ENCODE measurements at places on chromosomes 12 and 14. TPM values are rescaled to one million over a fixed set of nuclear protein-coding genes. Genes with fewer than 3 reads are reported as not detected.
A peak's percentile ranks its signal among the peaks of the same experiment; 100 is the strongest.

DNA sequence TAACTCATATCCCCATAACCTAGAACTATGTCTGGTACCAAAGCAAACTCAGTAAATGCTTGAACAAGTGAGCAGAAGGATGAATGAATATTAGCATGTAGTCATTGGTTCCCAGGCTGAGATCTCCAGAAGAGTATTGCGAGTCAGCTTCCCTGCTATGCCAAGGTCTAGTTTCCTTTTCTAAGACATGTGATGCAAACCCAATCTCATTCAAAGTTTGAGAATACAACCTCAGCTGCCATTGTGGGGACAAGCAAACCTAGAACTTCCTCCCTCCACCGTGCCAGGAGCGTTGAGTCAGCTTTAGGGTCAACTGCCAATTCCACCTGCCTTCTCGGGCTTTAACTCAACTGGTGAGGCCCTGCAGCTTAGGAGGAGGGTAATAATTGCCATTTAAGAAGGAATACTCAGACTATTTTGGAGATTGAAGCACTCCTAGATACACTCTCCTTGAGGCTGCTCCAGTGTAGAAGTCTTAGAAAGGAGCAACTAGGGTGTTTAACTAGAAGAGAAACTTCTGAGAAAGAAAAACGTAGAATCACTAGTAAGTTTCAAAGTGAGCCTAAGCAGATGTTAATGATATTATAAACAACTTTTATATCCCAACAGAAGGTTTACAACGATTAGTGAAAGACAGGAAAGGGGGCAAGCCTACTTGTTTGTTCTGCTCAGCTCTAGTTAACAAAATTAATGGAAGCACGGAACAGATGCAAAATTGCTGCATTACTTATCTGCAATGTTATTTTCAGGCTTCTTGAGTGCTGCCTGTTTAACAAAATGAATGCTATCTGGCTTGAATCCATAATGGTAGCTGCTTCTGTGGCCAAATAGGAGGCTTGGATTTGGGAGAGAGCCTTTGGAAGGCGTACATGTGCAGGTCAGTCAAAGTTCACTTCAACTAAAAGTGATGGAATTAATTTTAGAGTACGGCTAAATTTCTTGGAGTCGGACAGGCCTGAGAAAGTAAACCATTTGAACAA, 96.9 kb downstream of the HELB start:
- DNase-seq = no peak

DNA sequence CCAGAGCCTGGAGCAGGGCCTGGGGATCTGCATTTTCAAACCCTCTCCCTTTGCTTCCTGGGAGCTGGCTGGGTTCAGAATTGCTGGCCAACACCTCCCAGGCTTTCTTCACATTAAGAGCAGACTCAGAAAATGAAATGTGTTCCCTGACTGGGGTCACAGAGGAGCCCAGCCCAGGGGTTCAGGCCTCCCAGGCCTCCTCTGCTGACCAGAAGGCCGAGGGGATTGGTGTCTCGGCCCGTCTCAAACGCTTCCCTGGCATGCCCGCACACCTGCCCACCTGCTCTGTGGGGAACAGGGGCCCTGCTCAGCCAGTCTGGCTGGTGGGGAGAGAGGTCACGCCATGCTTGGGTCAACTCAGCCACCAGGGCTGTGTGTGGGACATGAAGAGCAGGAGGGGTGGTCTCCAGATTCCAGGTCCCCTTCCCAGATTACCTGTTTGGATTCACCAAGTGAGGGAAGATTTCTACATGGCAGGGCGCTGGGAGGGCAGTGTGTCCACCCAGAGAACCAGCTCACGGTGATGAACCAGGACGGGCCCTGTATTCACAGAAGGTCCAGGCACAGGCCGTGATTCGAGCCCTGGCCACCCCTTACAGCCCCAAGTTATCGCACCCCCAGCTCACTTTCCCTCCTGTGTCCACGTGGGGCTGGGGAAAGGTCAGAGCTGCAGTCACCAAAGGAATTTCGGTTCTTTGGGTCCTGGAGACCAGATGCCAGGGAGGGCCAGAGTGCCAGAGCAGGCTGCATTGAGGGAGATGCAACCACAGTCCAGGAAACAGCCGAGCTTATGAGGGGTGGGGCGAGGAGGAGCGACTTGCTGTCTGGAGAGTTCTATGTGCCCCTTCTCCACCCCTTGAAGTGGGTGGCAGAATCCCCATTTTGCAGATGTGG, 55.2 kb upstream of the RIN3 start:
- DNase-seq = no peak

GRCh38 chr12:50074936-50075807, 10.0 kb upstream of the SMARCD1 start:
- peak; percentile 46 for DNase-seq

GRCh38 chr12:12881151-12881909, 10.0 kb upstream of the GPRC5A start:
- no peak for DNase-seq

DNA sequence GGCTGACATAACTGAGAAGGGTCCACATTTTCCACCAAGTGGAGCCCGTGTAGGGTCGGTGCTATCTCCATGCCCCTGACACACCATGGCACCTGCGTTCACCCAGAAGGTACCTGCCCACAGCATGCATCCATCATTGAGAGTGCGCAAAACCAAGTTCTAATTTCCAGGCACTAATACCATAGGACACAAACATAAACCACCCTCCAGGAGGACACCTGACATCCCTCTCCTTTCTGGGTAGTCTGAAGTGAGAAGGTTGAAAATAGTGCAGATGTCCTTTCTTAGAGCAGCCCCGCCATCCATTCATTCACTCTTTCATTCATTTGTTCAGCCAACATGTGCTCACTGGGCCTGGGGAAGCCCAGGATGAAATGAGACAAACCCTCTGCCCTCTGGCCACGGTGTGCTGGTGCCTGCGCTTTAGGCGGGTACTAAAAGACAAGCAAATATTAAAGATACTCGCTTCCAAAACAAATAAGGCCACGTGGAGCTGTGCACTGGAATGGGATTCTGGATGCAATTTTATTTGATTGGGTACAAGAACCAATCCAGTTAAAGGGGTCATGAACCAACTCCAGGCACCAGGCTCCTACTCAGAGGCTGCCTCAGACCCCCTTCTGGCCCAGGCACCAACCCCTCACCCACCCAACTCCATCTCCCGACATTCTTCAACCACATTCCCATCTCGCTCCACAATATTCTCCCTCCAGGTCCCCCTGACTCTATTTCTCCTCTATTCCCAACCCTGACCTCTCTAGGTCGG, 1.2 kb downstream of the TTC7B start:
- DNase-seq = no peak

GRCh38 chr12:111784953-111785352, 18.2 kb downstream of the ALDH2 start:
- DNase-seq = no peak

DNA sequence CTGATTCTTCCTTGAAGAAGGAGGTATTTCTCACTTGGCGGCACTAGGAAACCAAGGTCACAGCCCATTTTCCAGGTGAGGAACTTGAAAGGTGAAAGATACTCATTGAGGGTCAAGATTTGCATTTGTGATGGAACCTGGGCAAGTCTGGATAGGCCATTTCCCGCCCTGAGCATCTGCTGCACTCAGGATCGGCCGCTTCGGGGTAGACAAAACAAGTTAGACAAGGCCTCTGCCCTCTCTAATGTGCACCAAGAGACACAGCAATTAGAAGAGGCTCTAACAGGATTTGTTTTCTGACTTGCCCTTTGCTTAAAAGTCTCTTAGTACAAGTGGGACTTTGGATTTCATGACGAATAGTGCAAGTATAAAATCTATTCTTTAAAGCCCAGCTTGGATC, 167.2 kb downstream of the KTN1 start:
- no peak for DNase-seq

DNA sequence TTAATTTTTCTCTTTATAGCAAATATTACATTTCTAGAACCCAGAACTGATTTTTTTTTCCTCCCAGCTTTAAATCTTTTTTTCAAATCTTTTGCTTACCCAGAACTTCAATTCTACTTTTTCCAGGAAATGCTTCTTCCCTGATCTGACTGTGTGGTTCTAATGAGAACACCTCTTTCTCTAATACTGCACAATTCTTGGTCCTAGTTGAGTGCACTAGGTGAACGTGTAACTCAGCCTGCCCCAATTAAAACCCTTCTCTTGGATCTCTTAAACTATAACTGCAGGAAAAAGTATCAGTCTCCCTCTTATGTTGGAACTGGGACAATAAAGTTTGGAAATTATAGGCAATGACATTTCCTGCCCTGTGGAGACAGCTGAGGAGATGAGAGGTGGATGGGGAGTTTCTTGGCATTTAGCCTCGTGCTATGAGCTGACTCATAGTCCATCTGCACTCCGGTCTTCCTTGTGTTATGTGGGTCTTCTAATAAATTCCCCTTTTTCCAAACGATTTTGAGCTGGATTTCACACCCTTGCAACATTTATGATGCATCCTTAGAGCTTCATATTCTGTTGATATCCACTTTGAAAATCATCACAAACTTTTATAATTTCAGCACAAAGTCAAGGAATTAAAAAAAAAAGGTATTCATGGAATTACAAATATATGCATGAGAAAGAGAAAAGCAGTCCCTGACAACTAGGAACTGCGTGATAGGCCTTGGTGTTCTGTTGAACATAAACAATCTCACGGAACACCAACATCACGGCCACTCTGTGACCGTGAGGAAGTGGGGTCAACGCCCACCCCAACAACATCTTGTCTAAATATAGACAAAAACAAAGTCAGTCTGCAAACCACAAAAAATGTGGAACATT, 52.4 kb downstream of the BRMS1L start:
- DNase-seq = no peak

DNA sequence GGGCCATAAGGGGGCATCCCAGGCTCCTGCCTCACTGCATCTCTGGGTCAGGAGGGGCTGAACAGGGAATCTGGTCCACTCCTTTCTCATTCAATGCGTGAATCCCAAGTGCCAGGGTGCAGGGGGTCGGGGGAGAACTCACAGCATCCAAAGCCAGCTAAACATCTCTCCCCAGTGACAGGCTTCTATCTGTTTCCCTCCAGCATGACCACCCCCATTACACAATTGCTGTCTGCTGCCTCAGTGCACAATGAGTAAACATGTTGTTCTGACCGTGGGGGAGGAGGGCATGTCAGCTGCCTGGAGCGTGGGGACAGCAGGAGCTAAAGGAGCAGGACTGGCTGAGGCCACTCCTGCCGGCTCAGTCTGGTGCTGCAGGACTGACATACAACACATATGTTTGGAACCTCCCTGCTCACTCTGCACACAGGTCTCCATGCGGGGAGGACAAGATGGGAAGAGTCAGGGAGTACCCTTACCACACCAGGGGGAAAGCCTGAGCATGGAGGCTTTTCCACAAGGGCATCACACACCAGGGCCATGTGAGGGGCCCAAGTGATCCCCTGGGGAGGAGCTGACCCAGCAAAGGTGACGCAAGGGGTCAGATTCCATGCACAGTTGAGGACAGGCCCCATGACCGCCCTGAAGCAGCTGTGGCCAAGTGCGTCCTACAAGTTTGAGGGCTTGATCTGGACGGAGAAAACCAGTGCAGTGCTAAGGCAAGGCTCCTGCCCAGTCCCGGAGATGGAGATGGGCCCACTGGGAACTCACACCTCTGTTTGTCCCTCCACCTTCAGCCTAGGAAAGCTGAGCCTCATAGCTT, 1.4 kb downstream of the TNS2 start:
- DNase-seq = no peak

GRCh38 chr12:62438098-62438692, 28.4 kb upstream of the MON2 start:
- peak; percentile 53 for DNase-seq

- no peak for DNase-seq
Measured at GRCh38 chr12:105378911-105379310, 48.4 kb downstream of the C12orf75 start.

DNA sequence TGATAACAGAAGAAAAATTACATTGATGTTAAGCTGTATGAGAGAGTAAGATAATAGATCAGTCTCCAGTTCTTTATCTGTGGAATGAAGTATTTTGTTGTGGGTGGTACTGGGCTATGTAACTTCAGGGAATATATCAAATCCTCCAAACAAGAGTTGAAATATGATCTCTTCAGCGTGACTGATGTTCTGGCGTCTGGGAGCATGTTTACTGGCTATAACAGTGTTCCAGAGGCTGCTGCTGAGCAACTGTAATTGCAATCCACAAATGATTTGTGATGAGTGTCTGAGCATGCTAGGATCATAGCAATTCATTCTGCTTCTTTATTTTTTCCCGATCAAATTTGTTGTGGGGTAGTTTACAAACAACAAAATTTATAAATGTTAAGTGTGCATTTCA, 18.6 kb upstream of the CCDC198 start:
- DNase-seq = no peak

- DNase-seq = no peak
Measured at GRCh38 chr14:105938055-105938863, 411.9 kb downstream of the TMEM121 start.

DNA sequence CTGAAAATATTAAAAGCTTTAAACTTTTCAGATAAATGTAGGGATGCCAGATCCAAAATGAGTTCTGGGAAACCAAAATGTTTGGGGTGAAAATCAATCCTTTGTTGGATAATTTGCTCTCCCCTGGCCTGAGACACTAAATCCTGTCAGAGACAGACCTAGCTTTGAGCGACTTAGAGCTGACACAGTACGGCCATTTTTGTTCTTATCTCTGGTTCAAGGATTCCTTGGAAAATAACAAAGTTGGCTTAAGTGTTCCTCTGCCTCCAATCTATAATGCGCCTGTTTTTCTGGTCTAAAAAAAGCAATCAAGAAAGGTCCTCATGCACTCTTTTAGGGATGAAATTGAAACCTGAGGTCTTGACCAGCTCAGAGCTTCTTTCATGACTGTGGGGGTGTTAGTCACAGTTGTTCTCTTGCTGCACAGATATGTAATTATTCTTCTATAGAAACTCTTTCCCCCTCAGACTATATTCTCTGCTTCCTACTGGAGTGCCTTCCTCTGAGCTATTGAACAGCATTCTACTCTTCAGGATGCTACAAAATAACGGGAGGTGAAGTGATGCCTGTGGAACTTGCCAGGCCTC, 52.3 kb upstream of the EGLN3 start:
- no peak for DNase-seq

PPP1R36 gene
- total RNA-seq = not detected

ADGRD1 gene
- total RNA-seq = not detected

EPYC gene
- not detected for total RNA-seq

RAB15 gene
- total RNA-seq = 4.3 TPM

KERA gene
- total RNA-seq = not detected

KIF26A gene
- 1.6 TPM for total RNA-seq

GPR84 gene
- not detected for total RNA-seq

TGM1 gene
- total RNA-seq = 13.5 TPM

GLS2 gene
- 10.1 TPM for total RNA-seq

Measured in T-cell (primary cell).